ENCODE measurements at places on chromosomes 16 and 17.

DNA sequence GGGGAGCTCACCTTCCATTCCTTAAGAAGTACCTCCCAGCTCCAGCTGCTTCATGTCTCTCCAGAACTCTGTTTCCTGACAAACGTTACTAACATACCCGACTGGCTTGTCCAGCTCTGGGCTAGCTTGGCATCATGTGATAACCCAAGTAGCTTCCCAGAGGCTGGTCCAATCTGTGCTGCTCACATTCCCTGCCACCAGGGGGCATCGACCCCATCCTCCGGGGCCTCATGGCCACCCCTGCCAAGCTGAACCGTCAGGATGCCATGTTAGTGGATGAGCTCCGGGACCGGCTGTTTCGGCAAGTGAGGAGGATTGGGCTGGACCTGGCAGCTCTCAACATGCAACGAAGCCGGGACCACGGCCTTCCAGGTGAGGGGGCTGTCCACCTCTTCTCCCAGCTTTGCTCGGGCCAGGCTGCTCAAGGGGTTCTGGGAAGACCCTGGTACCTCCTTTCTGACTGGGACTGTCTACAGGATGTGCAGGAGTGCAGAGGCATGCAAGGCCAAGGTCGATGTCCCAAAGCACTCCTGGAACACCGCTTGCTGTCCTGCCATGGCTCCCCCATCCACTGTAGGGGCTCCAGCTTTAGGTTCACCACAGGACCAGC is 7.6 kb downstream of the EPX start:
- peak; percentile 37 for DNase-seq

GRCh38 chr17:66425756-66426396 is 123.5 kb downstream of the PRKCA start:
- DNase-seq = no peak

DNA sequence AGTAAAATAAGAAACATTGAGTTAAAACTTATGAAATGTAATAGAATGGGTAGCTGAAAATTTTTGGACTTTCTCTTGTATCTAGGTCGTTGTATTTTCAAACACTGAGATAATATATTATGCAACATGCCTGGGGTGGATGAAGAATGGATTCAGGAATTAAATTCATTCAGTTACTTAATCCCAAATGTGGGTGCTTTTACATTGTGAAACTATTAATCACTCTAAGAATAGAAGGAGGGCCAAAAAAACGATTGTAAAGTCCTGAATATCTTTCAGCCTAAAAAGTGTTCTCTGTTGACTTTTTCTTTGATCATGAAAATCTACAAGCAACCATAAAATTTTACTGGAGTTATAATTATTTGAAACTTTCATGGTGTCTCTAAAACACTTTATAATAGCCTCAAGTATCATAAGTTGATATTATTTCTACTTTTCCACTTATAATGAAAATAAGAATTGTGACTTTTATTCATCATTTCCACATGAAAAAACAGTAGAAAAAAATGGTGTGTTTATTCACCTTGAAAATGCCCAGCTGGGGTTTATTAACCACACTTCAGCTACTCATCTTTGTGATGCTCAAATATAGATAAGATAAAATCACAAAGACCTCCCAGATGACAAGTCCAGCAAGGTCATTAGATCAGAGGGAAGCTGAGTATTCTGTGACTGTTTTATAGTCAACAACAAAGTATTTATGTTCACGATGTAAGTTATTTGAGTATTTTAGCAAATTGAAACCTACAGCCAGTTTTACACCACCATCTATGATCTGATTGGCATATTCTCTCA is 619.9 kb upstream of the SOX9 start:
- DNase-seq = no peak

DNA sequence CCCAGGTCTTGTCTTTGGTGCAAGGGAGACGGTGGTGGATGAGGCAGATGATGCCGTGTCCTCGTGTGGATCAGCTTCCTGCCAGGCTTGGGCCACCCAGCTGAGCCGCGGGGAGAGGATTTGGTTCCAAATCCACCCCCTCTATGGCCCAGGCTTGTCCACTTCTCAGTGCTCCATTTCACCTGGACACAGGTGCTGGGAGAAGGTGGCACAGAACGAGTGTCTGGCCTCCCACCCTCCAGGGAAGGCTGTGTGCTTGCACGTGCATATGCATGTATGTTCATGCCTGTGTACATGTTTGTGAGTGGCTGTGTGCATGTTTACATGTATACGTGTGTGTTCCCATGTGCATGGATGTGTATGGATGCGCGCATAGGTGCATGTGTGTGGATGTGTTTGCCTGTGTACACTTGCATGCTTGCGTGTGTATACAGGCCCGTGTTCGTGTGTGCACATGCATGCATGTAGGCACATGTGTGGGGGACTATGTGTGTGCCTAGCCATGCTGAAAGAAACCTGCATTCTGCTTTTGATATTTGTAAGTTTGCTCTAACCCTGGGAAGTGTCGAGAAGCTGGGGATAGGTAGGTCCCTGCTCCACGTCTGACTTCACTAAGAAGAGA is 196.3 kb downstream of the IRF8 start:
- no peak for DNase-seq

DNA sequence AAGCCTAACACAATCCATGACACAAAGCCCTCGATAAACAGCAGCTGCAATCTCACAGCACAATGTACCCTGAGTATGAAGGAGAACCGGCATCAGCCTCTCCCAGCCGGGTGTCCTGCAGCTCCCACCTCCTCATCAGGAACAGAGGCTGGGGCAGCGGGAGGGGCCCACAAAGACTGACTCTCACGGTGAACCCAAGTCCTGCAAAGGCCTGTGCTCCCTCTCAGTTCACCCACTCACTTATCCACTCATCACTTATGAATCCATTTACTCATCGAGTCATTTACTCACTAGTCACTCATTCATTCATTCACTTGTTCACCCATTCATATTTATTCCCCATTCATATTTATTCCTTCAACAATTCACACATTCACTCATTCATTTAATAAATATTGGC is 11.6 kb downstream of the ZNF423 start:
- DNase-seq = no peak
